Smooth muscle cell of trachea (primary cell): ENCODE measurements at places on chromosomes 12 and 14. TPM values are rescaled to one million over a fixed set of nuclear protein-coding genes. Genes with fewer than 3 reads are reported as not detected.

Gene HOXC9
- 0.15 and 0.33 TPM in 2 replicates for total RNA-seq

Gene DNAI7
- total RNA-seq, result 0.17 and 0.29 TPM in 2 replicates

Gene GPHN
- total RNA-seq, result 8.3 and 14.4 TPM in 2 replicates

Gene MFAP5
- 12.5 and 14.9 TPM in 2 replicates for total RNA-seq

Gene SYCP3
- total RNA-seq, result 0.17 TPM in 1 of 2 replicates, not detected in the other

Gene RD3L
- total RNA-seq, result not detected in 2 replicates

Gene DAAM1
- total RNA-seq, result 25.6 and 26.3 TPM in 2 replicates

Gene E2F7
- 3.8 and 6.3 TPM in 2 replicates for total RNA-seq

Gene ZNF664
- total RNA-seq, result 32.4 and 37.5 TPM in 2 replicates

Gene GPATCH2L
- 48.5 and 60.4 TPM in 2 replicates for total RNA-seq

Gene MNAT1
- 35.7 and 78.5 TPM in 2 replicates for total RNA-seq

Gene RALGAPA1
- total RNA-seq, result 28.8 and 38.5 TPM in 2 replicates

Gene NR2C1
- 21.0 and 28.9 TPM in 2 replicates for total RNA-seq

Gene ASCL1
- total RNA-seq, result not detected in 2 replicates

Gene RASAL1
- total RNA-seq, result not detected in 2 replicates

Gene PRICKLE1
- 3.6 and 8.1 TPM in 2 replicates for total RNA-seq

Gene SPIC
- total RNA-seq, result not detected in 2 replicates

Gene RHNO1
- 18.9 and 24.9 TPM in 2 replicates for total RNA-seq

Gene PLCZ1
- 0.33 TPM in 1 of 2 replicates, not detected in the other for total RNA-seq

Gene TAS2R50
- 2.3 and 6.8 TPM in 2 replicates for total RNA-seq

Gene A2ML1
- total RNA-seq, result not detected in 2 replicates

Gene RABGGTA
- 23.3 and 31.6 TPM in 2 replicates for total RNA-seq

Gene FAIM2
- 2.6 and 8.4 TPM in 2 replicates for total RNA-seq

Gene MSI1
- total RNA-seq, result not detected in 2 replicates

Gene FAM181A
- total RNA-seq, result not detected in 2 replicates

Gene PTHLH
- 0.83 and 1.9 TPM in 2 replicates for total RNA-seq

Gene EPS8
- total RNA-seq, result 69.0 and 83.3 TPM in 2 replicates
